ENCODE measurements at places on chromosomes 7 and 10. TPM values are rescaled to one million over a fixed set of nuclear protein-coding genes. Genes with fewer than 3 reads are reported as not detected.
A peak's percentile ranks its signal among the peaks of the same experiment; 100 is the strongest.

Gene RBM20
- 9.8 TPM for polyA plus RNA-seq

Gene NUTM2E
- not detected for polyA plus RNA-seq

Gene C1GALT1
- 15.2 TPM for polyA plus RNA-seq

Gene ITGA8
- polyA plus RNA-seq: 7.4 TPM

Gene TUBB8
- 0.16 TPM for polyA plus RNA-seq

Gene MRLN
- polyA plus RNA-seq: 191 TPM

- H3K36me3 ChIP-seq: no peaks in the 10 kb centered on the region
- H3K4me1 ChIP-seq: peaks cover 31% of the 10 kb centered on the region
- H3K27me3 ChIP-seq: no peaks in the 10 kb centered on the region
These were observed 99.2 kb downstream of the GRK5 start for GRCh38 chr10:119306514-119306951.

DNA sequence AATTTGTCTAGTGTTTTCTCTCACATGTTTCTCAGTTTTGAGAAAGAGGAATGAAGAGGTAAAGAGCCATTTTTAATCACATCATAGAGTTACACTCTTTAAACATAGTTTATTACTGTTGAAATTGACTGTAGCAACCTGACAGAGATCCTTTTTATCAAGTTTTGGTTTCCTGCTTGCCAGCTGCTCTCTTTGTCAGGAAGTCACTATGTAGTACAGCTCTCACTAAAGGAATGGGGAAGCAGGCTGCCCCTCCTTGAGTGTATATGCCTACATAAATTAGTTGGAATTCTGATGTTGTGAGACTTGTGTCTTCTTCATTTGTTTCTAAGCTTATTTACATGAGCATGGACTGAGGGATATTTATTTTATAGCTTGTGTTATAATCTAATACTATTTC is 1274.0 kb upstream of the CELF2 start:
- no peaks in the 10 kb centered on the region for H3K36me3 ChIP-seq
- no peak overlapping the region for H3K4me3 ChIP-seq

DNA sequence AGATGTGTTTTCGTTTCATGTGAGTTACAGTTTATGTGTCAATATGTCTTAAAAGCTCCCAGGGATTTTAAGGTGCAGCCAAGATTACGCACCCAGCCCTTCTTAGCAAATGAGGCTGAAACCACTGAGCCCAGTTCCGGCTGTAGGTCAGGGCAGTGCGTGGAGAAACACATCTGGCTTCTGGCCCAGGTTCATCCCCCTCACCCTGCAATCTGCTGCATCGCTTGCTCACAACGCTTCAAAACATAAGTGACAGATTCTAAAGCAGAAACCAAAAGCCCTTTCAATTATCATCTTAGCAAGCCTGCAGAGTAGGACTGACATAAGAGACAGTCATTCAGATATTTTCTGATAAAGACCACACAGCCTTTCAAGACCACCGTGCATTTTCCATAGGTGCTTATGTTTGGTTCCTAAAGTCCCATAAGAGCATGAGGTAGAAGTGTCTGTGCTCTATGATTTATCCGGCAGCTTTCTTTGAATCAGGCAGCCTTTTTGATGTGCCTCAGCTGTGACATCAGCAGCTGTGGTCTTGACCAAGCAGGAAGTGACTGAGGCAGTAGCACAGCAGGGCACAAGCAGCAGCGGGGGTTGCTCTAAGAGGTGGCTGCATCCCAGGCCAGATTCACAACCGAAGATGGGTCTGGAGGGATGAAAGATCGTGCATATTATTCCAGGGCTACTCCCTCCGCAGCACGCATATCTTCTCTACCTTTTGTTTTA is 72.1 kb upstream of the LYZL2 start:
- DNase-seq: no peak
- peaks cover 11% of the 10 kb centered on the region for H3K4me1 ChIP-seq

DNA sequence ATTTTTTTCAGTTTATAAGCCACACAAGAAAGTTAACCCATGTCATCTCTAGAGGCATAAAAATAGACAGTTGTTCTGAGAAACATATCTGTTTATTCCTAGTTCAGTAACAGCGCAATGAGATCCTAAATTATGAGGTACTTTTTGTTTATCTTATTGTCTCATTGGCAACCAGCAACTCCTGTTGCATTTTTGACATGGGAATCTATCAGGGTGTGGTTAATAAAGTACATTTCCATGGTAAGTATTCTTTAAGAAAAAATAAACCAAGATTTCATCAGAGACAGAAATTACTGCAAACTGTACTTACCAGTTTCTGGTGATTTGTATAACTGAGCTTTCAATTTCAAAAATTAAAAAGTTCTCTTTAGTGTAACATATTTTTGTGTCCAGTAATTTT is 9.0 kb downstream of the FAS start:
- H3K36me3 ChIP-seq: peaks cover 4% of the 10 kb centered on the region
- peak; percentile 55 for DNase-seq
- H3K4me1 ChIP-seq: peaks cover 5% of the 10 kb centered on the region
- no peak overlapping the region for H3K4me3 ChIP-seq
- H3K27ac ChIP-seq: peak overlapping the region; percentile 48

DNA sequence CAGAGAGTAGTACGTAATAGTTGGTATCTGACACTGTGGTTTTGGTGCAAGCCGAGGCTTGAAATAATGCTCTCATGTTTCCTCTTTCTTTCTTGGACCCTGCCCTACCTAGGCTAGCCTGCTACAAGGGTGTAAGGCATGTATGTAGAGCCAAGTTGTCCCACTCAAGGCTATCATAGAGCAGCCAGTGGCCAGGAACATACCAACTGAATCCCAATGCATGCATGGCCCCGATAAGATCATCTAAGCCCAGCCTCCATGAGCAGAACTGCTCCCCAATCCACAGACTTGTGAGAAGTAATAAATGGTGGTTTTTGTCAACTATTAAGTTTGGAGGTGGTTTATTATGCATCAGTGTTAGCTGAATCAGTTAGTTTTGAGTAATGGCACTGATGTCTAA is 250.2 kb downstream of the SH2D4B start:
- no peak for DNase-seq
- H3K27ac ChIP-seq: no peak overlapping the region
- H3K27me3 ChIP-seq: no peaks in the 10 kb centered on the region
- no peaks in the 10 kb centered on the region for H3K36me3 ChIP-seq
- no peak overlapping the region for H3K4me3 ChIP-seq

DNA sequence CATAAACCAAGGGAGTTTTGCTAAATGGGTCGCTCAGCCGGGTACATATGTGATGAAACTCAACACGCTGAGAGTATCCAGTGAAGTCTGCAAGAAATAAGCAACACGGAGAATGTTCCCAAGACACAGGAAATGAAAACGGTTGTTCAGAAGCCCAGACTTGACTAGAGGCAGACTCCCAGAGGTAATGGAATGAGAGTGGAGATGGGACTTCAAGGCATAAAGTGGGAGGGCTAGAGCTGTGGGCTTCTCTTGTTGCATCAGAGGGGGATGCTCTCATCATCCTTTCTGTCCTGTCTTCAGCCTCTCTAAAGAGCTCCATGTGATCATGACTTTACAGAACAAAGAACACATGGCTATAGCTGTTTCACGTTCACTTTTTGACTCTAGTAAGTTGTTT is 88.3 kb downstream of the BAMBI start:
- H3K27ac ChIP-seq: no peak overlapping the region
- H3K4me3 ChIP-seq: no peak overlapping the region
- DNase-seq: peak; percentile 56

GRCh38 chr10:3064423-3064822 is 2.9 kb upstream of the PFKP start:
- no peak for DNase-seq
- H3K27ac ChIP-seq: no peak overlapping the region
- peaks cover 30% of the 10 kb centered on the region for H3K27me3 ChIP-seq

DNA sequence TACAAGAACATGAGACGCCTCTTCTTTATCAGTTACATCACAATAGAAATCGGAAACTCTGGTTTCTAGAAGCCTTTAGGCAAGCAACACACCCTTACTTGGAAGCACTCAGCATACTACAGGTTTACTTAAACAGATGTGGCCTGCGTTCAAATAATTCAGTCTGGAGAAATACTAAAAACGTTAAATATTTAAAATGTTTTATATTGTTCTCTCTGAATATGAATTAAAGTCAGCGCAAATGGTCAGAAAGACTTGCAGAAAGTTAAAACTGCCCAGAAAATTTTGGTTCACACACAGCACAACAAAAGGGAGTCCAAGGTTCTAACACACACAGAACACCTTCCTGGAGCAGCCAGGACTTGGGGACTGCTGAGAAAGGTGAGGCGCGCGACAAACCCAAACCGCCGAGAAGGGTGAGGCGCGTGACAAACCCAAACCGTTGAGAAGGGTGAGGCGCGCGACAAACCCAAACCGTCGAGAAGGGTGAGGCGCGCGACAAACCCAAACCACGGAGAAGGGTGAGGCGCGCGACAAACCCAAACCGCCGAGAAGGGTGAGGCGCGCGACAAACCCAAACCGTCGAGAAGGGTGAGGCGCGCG is 25.8 kb downstream of the ESYT2 start:
- no peak overlapping the region for H3K27ac ChIP-seq
- no peak for DNase-seq
- H3K4me3 ChIP-seq: no peak overlapping the region
- no peaks in the 10 kb centered on the region for H3K27me3 ChIP-seq
- peaks cover 4% of the 10 kb centered on the region for H3K36me3 ChIP-seq

Data from muscle of leg (tissue), 16 donors.